CD4-positive, alpha-beta T cell treated with Interleukin-10 for 1 hour (primary cell): ENCODE measurements at places on chromosomes 16 and 17.

DNA sequence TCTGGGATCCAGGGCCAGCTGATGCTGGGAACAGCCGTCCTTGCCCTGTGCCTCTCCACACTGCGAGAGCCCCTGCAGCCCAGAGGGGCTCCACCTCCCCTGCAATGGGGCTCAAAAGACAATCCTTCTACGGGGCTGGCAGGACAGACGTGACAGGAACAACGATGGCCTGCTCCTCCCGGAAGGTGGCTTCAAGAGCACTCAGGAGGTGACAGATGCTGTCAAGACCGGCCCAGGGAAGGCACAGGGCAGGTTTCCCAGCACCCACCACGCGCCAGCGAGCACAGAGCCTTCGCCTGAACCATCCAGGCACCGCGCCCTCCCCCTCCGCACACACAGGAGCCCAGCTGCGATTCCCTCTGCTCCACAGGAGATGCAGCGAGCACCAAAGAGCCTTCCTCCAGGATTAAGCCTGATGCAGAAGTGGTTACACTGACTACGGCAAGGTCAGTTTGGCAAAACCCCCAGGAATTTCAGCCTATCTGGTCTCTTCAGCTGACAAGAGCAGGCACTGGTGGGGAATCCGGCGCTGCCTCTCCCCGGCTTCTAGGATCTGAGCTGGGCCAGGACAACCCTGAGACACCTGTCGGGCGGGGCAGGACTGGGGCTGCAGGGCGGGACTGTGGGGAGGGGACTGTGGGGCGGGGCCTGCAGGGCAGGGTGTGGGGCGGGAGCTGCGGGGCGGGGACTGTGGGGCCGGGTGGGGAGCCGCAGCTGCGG lies 103.4 kb downstream of the ZNF778 start:
- DNase-seq: no peak

DNA sequence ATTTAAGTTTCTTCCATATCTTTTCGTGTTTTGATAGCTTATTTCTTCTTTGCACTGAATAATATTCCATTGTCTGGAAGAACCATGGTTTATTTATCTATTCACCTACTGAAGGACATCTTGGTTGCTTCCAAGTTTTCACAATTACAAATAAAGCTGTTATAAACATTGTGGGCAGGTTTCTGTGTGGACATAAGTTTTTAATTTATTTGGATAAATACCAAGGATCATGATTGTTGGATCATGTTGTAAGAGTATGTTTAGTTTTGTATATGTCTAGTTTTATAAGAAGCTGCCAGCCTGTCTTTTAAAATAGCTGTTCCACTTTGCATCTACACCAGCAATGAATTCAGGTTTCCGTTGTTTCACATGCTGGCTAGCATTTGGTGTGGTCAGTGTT lies 339.4 kb downstream of the CDH11 start:
- DNase-seq: no peak

- DNase-seq: no peak
These were observed 150.0 kb downstream of the HS3ST4 start for GRCh38 chr16:25841761-25842160.

DNA sequence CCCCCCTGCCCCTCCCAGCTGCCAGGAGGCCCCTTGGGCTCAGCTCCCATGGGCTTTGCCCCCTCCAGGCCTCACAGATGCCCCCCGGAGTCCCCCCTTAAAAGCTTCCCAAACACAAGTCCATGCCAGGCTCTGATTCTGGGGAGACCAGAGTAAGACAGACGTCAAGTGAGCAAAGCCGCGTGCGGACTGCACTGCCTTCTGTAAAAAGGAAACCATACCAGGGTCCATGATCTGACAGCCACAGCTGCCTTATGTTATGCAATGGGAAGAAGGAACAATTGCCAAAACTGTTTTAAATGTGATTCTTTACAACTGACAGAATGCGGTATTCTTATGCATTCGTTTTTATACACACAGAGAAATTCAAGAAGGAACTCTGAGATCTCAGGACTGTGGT lies 17.9 kb upstream of the HEXD start:
- no peak for DNase-seq

DNA sequence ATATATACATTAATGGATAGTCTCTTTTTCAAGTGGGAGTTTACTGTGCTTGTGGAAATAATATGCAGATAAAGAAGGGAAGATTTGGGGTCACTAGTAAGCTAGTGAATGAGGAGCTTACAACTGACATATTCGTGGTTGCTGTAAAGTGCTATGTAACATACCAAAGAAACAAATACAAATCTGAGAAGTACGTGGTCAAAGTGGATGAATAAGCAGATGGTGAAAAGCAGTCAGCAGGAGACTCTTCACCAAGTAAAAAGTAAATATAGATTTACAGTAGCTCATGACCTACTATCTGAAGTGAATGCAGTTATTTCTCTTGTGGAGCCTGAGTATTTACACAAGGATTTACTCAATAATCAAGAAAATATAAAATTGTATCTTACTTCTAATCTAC lies 136.6 kb upstream of the ELAC2 start:
- DNase-seq: no peak

- DNase-seq: peak; percentile 3
These were observed 741 bp downstream of the PLK1 start for GRCh38 chr16:23679274-23679985.

DNA sequence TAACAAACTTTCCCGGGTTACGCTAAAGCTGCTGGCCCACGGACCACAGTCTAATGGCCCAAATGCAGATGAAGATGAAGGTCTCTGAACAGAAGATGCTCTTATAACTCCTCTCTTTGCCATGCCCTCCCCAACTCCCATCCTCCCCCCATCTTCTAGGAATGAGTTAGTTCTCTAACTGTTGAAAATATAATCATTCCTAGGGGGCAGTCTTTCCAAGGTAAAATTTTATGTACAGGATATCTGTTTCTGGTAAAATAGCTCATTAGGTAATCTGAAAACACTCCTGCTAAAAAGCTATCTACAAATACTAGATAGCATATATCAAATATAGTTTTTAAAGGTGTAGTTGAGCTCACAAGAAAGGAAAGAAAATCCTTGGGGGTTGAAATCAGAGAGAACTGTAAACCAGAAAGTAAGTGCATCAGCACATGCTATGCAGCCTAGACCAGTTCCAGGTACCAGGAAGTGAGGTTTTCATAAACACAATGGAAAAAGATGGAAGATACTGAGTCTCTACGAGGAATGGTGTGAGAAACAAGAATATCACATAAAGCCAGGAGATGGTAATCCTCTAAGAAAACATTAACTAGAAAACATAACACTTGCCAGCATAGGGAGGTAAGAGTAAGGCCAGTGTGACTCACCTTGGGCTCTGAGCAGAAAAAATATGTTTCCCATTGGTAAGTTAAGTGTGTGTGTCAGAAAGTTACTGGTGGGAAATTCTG lies 38.1 kb downstream of the CMC2 start:
- no peak for DNase-seq

DNA sequence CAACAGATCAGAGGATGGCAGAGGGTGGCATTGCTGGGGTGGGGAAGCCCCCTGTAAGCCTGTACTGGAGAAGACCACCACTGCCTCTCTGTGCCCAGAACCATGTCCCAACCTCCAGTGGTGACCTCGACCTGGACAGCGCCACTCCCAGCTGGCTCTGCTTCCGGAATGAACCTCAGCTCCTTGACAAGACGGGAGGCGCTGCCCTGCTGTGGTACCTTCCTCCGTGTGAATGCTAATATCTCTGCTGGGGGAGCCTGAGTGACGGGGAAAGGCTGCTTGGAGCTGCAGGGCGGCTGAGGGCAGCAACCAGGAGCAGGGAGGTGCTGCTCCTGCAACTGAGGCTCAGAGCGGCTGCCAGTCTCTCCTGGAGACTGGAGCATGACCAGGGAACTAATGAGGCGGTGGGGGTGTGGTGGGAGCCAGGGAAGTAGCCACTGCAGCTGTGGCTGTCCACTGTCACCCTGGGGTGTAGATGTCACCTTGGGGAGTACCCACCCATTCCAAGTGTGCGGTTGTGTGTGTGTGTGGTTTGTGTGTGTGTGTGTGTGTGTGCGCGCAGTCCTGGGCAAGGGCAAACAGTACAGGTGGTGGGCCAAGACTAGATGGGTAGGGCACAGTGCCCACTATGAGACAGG lies 6.2 kb downstream of the PRCD start:
- DNase-seq: no peak

GRCh38 chr17:28345419-28346198 lies 10.0 kb downstream of the TNFAIP1 start:
- DNase-seq: no peak

DNA sequence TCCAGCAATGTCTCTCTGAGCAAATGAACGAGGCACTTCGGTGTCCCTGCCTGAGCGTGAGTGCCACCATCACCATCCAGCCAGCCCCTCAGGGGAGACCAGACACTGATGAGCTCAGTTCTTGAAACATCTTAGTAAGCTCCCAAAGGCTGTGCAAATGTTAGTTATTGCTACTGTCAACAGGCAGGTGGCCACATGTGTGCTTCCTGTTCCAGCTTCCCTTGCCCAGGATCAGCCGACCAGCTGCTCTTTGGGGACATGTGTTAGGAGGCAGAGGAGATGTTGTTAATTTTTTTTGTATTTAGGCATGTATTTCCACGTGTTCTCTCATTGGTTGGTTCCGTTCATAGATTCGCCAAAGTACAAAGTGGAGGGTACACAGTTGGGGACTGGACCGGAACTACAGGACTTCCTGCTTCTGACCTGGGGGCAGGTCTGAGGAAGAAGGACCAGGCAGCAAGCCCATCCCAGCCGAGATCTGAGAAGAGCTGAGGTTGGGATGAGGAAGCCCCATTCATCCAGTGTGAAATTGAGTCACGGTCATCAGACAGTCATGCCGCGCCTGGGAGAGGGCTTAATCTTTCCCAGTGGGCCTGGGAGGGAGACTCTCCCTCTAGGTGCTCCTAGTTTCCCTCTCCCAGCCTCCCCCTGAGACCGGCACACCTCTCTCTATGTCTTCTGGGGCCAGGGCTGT lies 3.8 kb downstream of the TTYH2 start:
- DNase-seq: no peak

- DNase-seq: no peak
These were observed 261.8 kb upstream of the KIF2B start for GRCh38 chr17:53560953-53561352.

DNA sequence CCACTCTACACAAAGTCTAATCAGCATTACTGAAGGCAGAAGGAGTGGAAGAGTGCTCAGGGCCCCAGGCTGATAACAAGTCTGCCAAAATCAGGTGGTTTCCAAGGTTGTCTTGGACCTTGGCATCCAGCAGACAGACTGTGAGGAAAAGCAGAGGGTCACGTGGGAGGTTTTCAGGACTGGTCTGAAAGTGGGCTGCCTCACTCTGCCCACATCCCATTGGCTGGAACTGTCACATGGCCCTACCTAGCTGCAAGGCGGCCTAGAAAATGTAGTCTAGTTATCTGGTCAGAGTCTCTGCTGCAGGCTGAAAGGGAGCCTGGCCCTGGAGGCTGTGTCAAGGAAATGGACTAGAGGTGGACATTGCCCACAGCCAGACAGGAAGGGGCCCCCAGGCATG lies 310.7 kb upstream of the ASIC2 start:
- DNase-seq: no peak

GRCh38 chr17:78985395-78985794 lies 5.7 kb upstream of the LGALS3BP start:
- no peak for DNase-seq

GRCh38 chr16:27452569-27453493 lies 50.9 kb downstream of the IL21R start:
- no peak for DNase-seq

DNA sequence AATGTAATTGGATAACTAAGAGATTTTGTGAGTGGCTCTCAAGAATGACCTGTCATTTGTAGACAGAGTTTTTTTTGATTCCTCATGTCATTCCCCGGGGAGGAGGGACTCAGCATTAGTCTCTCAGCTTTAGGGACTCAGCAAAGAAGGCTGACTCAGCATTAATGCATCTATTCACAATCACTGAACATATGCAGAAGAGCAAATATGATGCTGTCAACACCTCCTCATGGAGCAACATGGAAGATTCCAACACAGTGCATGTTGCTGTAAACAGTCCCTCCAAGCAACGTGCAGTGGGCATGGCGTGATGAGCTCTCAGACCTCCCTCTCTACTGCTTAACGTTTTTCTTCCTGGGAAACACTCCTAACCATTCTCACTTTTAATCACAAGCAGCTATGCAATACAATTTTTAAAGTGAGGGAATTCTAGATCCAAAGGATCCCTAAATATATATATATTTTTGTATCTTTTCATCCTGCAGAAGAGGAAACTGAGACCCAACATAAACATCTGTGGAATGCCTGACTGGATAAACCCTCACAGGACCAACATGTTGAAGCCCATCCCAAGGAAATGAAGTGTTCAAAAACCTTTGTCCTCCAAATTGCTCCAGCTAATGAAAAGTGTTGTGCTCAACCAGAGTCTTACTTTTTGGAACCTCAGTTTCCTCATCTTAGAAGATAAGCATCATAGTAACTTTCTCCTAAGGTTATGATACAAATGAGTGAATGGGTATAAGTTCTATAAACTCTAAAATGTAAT lies 38.9 kb downstream of the TMEM100 start:
- no peak for DNase-seq

DNA sequence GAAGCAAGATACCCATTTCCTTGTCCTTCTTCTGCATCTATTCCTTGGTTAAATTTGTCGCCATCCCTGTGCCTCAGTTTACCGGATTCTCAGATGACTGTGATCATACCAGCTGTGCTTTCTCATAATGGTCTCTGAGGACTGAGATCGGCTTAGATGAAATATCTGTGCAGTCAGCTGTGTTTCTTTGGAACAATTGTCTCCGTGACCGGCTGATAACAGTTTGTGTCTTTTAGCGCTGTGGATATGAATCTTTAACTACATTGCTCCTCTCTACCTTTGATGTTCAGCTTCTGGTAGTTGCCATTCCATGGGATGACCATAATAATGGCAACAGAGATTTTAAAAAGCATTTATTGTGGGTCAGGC lies 473 bp downstream of the FTO start:
- DNase-seq: no peak

GRCh38 chr16:19238406-19238805 lies 47.1 kb upstream of the CLEC19A start:
- no peak for DNase-seq

DNA sequence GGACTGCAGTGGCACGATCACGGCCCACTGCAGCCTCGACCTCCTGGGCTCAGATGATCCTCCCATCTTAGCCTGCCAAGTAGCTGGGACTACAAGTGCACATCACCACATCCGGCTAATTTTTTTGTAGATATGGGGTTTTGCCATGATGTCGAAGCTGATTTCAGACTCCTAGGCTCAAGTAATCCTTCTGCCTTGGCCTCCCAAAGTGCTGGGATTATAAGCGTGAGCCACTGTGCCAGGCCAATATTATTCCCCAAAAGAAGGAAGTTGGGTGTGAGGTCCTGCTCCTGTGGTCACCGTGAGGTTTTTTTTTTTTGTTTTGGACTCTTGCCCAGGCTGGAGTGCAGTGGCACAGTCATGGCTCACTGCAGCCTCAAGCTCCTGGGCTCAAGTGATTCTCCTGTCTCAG lies 1.5 kb downstream of the AMZ2 start:
- peak; percentile 70 for DNase-seq

GRCh38 chr17:38978180-38978579 lies 11.0 kb upstream of the FBXO47 start:
- no peak for DNase-seq

GRCh38 chr17:182050-182751 lies 751 bp upstream of the DOC2B start:
- no peak for DNase-seq
